Activated T-cell treated with anti-CD3 and anti-CD28 coated beads, Interleukin-2, amount 50 U/mL, for 4 hours (primary cell): ENCODE measurements at places on chromosomes 5 and 9. TPM values are rescaled to one million over a fixed set of nuclear protein-coding genes. Genes with fewer than 3 reads are reported as not detected.
A peak's percentile ranks its signal among the peaks of the same experiment; 100 is the strongest.

- DNase-seq = no peak
Measured at GRCh38 chr9:114316605-114317230, 6.2 kb upstream of the ORM1 start.

The BTNL9 gene
- total RNA-seq = not detected

The TAL2 gene
- not detected for total RNA-seq

DNA sequence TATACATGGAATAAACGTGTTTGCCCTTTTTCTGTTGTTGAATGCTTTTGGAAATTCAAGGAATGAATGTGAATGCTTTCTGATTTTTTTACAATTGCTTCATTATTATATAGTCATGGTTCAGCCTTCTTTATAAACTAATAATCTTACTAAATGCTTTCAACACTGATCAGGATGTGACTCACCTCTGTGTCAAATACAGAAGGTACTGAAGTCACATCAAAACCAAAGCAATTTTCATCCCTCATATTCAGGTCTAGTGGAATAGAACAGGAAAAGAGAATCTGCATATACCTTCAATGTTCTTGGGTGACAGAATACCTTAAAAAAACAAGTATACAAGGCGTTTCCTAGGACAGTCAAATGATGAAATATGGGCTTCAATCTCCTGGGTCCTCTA, 170.7 kb downstream of the PDE4D start:
- DNase-seq = no peak

DNA sequence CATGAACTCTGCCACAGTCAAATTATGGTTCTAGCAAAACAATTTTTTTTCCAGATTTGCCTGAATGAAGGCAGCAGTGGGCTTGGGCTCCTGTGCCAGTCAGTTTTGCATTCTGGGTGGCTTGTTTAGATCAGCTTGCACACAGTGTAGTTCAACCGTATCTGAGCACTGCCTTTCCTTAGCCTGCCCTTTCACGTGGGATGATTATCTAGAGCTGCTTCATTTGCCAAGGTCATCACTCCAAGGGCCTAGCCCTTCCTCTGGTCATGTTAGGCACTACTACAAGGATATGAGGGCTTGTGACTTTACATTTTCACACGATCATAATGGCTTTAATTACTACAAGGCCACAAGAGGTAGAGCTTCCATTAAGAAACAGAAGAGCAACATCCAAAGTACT, 150.6 kb upstream of the EFNA5 start:
- no peak for DNase-seq

- DNase-seq = no peak
Measured at GRCh38 chr5:158414333-158414762, 555.4 kb upstream of the CLINT1 start.

The CDKN2B gene
- 0.40 TPM for total RNA-seq

The C9orf72 gene
- total RNA-seq = 5.0 TPM

DNA sequence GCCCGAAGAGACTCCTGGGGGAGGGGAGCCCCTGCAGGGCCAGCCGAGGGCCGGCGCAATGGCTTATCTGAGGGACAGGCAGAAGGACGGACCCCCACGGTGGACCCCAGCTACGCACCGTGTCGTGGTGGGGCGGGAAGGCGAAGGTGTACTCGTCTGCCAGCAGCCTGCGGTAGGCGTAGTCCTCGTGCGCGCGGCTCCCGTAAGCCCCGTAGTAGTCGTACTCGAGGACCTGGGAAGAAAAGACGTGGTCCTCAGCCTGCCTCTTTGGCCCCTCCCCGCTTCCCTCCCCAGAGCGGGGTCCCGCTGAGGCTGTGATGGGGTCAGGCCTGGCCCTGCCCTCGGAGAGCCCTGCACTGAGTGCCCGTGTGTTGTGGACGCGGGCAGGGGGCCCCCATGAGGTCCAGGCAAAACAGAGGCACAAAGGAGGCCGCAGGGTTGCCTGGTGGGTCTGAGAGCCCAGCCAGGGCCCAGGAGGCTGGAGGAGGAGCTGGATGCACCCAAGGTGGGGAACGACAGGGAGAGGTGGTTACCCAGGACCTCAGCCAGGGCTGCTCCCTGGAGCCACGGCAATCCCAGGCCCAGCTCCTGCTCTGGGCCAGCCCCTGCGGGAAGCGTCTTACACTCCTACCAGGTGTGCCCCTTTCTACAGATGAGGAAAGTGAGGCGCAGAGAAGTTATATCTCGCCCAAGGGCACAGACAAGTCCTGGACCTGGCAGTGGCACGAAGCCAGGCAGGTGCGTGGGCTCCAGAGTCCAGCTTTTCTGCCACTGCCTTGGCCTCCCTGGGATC, 35.2 kb downstream of the SARDH start:
- DNase-seq = peak; percentile 39

- DNase-seq = no peak
Measured at GRCh38 chr5:91556-92263, at the start of gene PLEKHG4B. Gene PLEKHG4B, plus strand, starts transcription at chr5:92168. Its CDS starts 64 bp downstream, at chr5:92232.

GRCh38 chr5:142512043-142513042, 173.5 kb downstream of the FGF1 start:
- DNase-seq = no peak

The RASGEF1C gene
- not detected for total RNA-seq

- no peak for DNase-seq
Measured at GRCh38 chr5:127664093-127664492, 15.2 kb downstream of the CTXN3 start.

GRCh38 chr5:69512740-69513260, 20.2 kb downstream of the OCLN start:
- no peak for DNase-seq

DNA sequence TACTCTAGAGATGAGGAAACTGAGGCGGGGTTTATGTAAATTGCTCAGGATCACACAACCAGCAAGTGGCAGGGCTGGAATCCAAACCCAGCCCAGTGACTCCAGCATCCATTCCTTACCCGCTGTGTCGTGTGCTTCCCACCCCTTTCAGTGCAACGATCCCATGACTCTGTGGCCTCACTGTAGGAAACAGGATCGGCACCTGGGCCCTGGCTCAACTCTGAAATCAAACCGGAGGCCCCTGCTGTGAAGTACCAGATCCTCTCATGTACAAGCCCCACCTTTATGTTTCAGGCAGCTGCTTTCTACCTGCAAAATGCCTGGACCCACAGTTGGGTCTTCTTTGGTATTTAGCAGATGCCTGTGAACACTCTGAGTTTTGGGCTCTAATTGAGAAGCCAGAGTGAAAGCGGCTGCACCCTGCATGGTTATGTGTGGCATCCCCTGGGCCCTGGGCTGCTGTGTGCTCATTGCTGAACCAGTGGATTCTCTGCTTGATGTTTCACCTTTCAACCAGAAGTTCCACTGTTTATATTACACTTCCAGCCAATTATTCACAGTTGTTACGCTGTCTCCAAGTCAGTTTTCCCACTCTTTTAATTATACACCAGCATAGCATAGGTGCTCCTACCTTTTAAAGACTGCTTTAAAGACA, 36.7 kb downstream of the ABLIM3 start:
- DNase-seq = no peak

DNA sequence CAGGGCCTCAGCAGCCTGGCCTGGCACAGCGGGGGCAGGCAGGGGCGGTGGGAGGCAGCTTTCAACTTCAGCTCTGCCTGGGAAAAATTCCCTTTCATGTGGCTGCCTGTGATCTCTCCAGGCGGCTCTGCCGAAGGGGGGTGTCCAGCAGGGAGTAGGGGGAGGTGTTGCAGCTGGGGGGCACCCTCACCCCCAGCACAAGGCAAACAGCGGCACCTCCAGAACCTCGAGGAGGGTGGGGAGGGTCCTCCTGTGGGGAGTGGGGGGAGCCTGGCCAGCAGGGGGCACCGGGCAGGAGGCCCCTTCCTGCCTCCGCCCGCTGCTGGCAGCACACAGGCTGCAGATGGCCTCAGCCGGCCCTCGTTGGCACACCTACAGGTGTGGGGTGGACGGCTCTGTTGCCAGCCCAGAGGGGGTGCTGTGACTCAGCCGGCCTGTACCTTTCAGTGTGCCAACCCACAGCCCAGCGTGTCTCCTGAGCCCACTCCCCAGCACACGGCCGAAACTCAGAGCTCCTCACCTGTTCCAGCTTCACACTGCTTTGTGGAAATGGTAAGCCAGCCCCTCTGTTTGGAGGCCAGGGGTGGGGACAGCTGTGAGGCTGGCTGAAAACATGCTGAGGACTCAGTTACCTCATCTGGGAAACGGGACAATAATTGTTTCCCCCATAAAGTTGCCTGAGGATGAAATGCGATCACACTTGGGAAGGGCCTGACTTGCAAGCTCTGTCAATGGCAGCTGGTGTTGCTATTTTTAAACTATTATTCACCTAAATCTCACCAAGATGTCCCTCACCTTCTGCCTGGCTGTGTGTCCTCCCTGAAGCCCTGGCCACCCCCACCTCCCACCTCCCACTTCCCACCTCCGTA, 37.0 kb downstream of the CXXC5 start:
- no peak for DNase-seq

The MTMR12 gene
- total RNA-seq = 23.9 TPM

DNA sequence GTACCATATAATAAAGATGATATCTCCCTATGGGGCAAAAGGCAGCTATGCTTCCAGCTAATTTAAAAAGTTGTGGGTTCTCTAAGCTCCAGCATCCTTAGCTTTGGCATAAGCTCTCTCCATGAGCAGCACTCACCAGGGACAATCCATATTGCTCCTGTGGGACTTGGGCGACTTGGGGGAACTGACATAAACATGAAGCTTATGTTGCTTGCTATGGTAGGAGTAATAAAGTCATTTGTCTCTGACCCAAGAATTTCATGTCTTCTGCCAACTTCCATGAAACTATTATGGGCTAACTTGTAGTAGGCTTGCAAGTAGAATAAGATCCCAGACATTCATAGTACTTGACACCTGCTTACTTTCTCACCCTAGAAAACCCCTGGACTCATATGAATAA, 36.2 kb upstream of the TLE4 start:
- DNase-seq = no peak

The PCDHGB1 gene
- 0.13 TPM for total RNA-seq

The CDH18 gene
- total RNA-seq = not detected

DNA sequence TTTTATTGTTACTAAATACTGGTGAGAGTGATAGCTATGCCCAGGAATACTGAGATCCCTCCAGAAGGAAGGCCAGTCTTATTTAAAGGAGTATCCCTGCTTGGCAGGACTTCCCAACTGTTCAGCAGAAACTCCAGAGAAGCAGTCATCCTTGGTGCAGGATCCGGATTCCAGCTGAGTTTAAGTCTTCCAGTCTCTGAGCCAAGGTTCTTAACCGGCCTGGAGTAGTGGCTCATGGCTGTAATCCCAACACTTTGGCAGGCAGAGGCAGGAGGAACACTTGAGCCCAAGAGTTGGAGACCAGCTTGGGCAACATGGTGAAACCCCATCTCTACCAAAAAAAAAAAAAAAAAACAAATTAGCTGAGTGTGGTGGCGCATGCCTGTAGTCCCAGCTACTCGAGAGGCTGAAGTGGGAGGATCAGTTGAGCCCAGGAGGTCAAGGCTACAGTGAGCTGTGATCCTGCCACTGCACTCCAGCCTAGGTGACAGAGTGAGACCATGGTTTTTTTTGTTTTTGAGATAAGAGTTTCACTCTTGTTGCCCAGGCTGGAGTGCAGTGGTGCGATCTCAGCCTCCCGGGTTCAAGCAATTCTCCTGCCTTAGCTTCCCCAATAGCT, 7.6 kb downstream of the NAIF1 start:
- no peak for DNase-seq

GRCh38 chr5:11378461-11378860, 525.8 kb downstream of the CTNND2 start:
- DNase-seq = no peak

GRCh38 chr5:60382716-60383115, 317.2 kb downstream of the DEPDC1B start:
- DNase-seq = no peak

The IL13 gene
- 12.5 TPM for total RNA-seq

DNA sequence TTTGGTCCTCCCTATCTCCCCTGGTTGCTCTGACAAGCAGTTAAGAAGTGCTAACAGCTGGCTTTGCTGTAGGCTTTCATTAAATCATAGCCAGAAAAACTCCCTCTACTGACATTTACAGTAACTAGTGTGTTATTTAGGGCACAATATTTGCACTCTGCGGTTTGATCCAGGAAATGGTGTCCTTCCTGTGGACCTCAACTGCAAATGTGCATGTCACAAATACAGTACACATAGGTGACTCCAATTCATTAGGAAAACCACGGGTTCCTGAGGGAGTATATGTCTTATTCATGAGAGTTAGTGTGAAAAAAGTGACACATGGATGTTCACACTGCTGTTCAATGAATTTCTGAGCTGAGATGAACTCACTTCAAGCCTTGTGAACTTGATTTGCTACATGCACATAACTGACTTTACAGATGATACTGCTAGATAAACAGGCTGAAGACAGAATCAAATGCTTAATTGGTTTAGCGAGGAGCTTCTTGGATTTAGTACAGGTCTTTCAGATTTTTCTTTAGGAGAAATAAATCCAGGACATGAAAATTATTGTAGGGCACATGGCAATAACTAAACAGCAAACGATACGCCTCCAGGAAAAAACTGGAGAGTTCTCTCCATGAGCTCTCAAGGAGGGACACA, 281.5 kb downstream of the EFNA5 start:
- DNase-seq = no peak

GRCh38 chr5:64514612-64515011, 8.8 kb downstream of the RGS7BP start:
- DNase-seq = no peak

GRCh38 chr9:93955111-93955980, at the start of gene BARX1:
Gene BARX1, minus strand, starts transcription at chr9:93955355. Its CDS starts 209 bp downstream, at chr9:93955146.
- no peak for DNase-seq

GRCh38 chr9:114973216-114973615, 42.8 kb upstream of the TNFSF8 start:
- DNase-seq = no peak

DNA sequence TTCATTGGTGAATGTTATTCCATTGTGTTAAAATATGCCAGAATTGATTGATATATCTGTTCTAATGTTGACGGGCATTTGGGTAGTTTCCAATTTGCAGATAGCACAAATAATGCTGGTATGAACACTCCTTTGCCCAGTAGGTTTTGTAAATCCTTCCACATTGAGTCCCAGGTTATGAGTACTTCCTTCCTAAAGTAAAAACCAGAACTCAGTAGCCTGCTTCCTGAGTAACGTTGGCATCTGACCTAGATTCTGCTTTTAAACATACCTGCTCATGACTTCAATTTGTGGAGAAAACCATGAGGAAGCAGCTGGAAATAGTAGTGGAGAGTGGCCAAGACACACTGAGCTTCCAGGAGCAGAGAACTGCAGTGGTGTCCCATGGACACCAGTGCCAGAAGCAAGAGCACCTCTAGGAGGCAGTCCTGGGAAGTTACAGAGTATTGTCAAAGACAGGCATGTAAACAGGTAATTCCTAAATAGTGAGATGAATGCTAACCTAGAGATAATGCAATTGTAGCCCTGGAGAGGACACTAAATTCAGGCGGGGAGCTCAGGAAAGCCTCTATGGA, 24.3 kb upstream of the RASGRF2 start:
- DNase-seq = no peak
